ENCODE measurements at places on chromosomes 12 and 14.

DNA sequence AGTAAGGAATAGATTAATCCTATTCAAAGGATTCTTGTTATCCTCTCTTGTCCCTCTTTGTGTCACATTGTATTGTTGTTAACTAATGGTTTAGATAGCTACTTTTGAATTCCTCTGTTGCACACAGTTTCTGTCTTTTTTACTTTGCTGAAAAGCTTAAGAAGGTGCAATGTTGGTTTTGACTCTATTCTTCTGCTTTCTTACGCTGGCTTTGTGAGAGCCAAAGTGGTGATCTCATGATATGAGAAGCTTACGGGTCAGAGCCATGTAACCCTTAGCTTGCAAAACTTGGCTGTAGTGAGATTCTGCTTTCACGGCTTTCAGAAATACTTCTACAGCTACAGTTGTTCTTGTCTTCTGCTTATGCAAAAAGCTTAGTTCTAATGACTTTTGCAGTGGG lies 239.7 kb downstream of the TRHDE start:
- DNase-seq: no peak

- DNase-seq: peak; percentile 74
Observed at GRCh38 chr14:55249423-55249822, 21.8 kb upstream of the FBXO34 start.

DNA sequence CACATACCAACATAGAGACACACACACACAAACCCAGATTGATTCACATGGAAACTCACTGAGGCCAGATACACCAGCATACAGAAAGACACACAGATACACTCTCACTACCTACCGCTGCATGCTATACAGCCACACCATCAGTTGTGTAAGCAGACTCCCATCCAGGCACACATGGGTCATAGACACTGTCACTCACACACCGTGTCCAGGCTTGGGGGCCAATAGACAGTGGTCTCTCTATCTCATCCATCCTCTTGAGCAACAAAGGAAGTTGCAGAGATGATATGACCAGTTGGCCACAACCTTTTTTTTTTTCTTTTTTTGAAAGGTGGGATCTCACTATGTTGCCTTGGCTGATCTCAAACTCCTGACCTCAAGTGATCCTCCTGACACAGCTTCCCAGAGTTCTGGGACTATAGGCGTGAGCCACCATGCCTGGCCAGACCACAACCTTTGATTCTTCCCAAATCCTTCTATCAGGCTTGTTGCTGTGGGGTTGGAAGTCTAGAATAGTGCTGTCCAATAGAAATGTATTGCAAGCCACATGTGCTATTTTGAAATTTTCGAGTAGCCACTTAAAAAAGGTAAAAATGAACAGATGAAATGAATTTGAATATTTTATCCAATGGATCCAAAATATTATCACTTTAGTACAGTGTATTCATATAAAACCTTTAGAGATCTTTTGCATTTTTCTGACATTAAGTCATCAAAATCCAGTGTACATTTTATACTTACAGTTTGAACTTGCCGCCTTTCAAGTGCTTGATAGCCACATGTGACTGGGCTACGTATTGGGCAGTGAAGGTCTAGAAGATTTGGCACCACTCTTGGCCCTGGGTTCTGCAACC lies 7.4 kb downstream of the LRP1-AS start:
- peak; percentile 72 for DNase-seq

GRCh38 chr12:91717804-91718203 lies 427.8 kb downstream of the BTG1 start:
- peak; percentile 45 for DNase-seq

- DNase-seq: no peak
Observed at GRCh38 chr12:109264943-109265650, 44.0 kb downstream of the FOXN4 start.

- no peak for DNase-seq
Observed at GRCh38 chr14:73764406-73765280, 50.5 kb upstream of the PNMA1 start.

DNA sequence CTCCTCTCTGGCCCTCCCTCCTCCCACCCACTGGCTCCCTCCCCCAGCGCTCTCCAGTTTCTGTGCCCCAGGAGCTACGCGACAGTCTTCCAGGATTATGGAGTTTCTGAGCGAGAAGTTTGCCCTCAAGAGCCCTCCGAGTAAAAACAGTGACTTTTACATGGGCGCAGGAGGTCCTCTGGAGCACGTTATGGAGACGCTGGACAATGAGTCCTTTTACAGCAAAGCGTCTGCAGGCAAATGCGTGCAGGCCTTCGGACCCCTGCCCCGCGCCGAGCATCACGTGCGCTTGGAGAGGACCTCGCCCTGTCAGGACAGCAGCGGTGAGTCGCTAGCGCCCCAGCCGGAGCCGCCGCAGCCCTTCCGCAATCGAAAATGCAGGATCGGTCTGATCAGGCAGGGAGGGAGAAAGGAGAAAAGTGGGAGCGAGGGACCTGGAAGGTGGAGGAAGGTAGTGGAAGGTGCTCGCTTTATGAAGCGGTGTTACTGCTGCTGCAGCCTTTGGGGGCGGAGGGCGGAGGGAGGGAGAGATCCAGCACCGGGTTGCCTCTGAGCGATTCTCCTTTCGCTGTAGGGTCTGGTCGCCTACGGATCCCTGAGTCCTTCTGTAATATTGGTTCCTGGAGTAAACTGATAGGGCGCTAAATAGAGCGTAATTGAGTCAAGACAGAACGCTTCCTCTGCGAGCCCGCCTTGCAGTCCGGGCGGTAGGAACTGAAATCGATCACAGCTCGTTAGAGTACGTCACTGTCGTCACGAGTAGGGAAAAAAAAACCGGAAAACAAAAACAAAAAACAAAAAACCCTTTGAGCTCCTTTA lies at the start of gene ALX1:
ALX1 (plus strand) TSS at position 56 of the 819 bp plus-strand sequence; CDS start at position 98, 42 bp downstream.
- no peak for DNase-seq

DNA sequence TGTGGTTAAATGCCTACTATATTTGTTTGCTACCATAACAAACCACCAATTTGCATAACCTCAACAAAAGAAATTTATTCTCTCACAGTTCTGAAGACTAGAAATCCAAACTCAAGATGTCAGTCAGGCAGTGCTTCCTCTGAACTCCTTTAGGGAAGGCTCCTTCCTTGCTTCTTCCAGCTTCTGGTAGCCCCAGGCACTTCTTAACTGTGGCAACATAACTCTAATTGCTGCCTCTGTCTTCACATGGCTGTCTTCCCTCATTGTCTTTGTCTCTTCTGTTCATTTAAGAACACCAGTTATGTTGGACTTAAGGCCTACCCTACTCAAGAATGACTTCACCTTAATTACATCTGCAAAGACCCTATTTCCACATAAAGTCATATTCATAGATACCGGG lies 206.9 kb downstream of the SYT1 start:
- DNase-seq: no peak

- DNase-seq: no peak
Observed at GRCh38 chr12:5000658-5001385, 42.9 kb upstream of the KCNA5 start.

- DNase-seq: no peak
Observed at GRCh38 chr14:97262336-97262735, 465.2 kb downstream of the VRK1 start.

GRCh38 chr12:108371801-108372344 lies 32.8 kb upstream of the CMKLR1 start:
- DNase-seq: peak; percentile 66

DNA sequence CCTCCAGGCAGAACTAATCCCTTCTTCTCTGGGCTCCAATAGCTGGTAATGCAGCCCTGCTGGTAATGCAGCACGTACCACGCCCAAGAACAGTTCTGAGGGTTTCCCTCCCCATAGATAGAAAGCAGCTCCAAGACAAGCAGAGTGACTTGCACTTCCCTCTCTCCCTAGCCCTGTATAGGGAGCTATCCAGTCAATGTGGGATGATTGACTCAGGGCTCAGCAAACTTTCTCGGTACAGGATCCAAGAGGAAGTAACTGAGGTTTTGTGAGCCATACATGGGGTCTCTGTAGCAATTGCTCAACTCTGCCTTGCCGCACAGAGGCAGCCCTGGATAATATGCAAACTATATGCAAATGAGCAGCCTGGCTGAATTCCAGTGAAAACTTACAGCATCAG lies 15.5 kb upstream of the FKBP4 start:
- no peak for DNase-seq

- no peak for DNase-seq
Observed at GRCh38 chr14:61925732-61926435, 163.7 kb downstream of the SNAPC1 start.

GRCh38 chr14:85442996-85443395 lies 86.9 kb upstream of the FLRT2 start:
- peak; percentile 22 for DNase-seq

DNA sequence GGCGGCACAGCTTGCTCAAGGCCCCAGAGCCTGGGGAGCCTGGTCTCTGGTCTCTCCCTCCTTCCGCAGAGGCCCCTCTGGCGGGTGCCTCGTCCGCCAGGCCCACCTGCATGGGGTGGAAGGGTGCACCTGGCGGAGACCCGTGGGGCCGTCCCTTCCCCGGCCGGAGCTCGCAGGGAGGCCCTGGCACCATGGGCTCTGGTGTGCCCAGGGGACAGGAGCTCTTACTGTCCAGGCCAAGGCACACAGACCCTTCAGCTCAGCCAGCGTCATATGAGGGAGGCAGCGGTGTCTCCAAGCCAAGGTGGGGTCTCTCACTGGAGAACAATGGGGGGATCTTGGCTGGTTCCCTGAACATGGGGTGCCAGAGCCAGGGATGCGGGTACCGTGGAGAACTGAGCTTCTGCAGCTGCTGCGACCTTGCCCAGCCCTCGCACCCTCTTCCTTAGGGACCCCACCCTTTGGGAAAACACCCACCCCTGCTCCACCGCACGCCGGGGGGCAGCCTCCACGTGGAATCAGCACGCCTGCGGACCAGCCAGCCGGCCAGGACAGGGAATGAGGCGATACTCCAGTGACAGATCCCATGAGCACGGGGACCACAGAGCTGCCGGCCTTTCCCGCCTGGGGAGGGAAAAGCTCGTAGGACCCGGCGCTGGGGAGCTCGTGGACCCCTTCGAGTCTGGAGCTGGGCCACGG lies 25.7 kb upstream of the GALNT9 start:
- no peak for DNase-seq

- peak; percentile 69 for DNase-seq
Observed at GRCh38 chr12:26633591-26634210, 199.3 kb downstream of the ITPR2 start.

DNA sequence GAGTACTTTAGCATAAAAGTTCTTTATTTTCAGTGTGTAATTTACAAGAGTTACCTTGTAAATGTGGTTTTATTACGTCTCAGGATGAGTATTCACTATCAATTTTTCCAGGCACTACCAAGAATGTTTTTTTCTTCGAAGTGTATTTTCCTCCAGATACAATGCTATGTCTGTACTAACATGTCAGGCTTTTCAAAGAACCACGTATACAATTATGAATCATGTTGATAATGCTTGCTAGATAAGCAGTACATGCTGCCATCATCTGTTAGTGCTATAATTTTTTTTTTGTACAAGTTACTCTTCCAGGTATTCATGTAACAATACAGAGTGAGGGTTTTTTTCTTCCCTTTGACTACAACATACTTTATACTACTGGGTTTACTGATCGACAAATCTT lies 5.6 kb upstream of the KANSL2 start:
- DNase-seq: no peak

DNA sequence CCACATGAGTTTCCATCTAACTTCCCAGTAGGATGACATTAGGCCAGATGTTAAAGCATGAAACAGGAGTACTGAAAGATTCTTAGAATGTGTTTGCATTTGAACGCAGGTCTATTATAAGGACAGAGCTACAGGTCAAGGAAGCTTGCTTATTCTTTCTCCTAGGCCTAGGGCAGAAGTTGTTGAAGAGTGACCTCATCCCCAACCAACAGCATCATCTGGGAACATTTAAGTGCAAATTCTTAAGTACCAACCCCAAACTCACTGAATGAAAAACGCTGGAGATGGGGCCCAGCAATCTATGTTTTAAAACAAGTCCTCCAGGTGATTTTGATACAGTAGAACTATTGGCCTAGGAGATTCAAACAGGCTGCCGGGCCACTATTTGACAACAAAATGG lies 52.4 kb downstream of the PAPLN start:
- no peak for DNase-seq

DNA sequence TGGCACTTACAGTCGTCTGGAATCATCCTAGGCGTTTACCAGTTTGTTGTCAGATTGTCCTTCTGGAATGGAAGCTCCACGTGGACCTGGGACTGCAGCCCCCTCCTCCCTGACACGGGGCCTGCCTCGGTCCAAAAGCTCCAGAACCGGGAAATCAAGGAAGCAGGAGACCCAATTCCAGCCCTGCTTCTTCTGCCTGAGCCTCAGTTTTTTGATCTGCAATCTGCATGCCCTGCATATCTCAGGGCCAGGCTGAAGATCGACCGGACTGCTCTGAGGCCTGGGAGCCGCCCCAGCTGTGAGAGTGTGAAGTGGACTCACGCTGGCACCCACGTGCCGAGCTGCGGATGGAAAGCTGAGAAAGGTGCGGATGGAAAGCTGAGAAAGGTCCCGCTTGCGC lies 98.6 kb downstream of the SETD3 start:
- DNase-seq: no peak

GRCh38 chr14:72479461-72479931 lies 414.4 kb downstream of the DPF3 start:
- DNase-seq: no peak

DNA sequence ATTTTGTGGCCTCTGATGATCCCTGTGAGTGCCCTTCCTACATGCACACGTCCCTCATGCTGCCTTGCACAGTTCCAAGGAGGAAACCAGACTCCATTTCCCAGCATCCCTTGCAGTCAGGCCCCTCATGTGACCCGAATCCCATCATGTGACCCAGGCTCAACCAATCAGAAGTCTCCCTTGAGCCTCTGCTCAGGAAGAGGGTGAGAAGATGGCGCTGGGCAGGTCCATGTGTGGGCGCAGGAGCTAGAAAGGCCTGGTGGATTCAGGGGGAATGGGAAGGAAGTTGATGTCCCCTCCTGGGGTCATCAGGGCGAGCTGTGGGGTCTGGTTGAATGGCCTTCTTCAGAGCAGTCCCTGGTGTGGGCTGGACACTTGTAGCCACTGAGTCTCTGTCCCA lies 240.5 kb downstream of the ADGRD1 start:
- no peak for DNase-seq

DNA sequence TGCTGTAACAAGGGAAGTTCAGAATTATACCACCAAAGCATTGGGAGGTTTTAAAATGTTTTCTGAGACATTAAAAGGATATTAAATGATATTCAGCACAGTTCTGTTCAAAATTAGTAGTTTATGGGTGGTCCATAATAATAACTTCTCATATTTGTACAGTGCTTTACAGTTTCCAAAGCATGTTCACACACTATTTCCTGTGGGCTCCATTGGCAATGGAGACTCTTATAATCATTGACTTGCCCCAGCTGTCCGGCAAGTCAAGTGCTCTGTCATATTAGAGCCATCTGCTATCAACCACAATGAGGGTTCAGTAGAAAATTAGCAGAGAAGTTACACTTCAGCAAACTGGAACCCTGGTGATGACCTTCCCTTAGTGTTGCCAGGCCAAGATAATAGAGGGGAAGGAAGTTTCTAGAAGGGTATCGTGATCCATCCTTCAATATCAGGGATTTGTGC lies 526.6 kb upstream of the CCDC196 start:
- DNase-seq: no peak
